ENCODE measurements at places on chromosomes 16 and 17.
A peak's percentile ranks its signal among the peaks of the same experiment; 100 is the strongest.

- no peak for DNase-seq
These were observed 2.4 kb downstream of the ZNF267 start for GRCh38 chr16:31875928-31876547.

GRCh38 chr16:4325253-4325758, 9.4 kb downstream of the GLIS2 start:
- no peak for DNase-seq

- DNase-seq, result peak; percentile 51
These were observed 50.9 kb downstream of the CDH11 start for GRCh38 chr16:65070831-65071432.

GRCh38 chr16:59170099-59170712, 436.1 kb upstream of the GOT2 start:
- DNase-seq, result no peak

- DNase-seq, result no peak
These were observed 36.7 kb downstream of the SPAG9 start for GRCh38 chr17:51083981-51084380.

DNA sequence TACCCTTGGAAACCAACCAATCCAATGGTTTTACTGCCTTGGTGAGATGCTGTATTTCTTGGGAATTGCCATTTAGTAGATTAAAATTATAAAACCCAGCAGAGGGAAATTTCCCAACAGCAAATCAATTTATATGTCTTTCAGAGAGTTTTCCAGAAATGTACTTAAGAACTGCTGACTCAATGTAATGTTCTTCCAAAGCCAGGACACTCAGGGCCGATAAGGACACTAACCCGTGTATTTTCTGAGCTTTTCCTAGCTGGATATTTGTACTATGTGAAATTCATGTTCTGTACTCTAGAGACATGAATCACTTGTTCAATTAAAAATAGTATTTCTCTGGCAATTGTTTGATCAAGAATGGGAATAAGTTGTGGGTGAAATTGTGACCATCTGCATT, 121.4 kb downstream of the KCNJ2 start:
- no peak for DNase-seq

- DNase-seq, result no peak
These were observed 28.7 kb upstream of the GAS7 start for GRCh38 chr17:10226930-10227695.
